ENCODE measurements at places on chromosomes 13 and 19.

DNA sequence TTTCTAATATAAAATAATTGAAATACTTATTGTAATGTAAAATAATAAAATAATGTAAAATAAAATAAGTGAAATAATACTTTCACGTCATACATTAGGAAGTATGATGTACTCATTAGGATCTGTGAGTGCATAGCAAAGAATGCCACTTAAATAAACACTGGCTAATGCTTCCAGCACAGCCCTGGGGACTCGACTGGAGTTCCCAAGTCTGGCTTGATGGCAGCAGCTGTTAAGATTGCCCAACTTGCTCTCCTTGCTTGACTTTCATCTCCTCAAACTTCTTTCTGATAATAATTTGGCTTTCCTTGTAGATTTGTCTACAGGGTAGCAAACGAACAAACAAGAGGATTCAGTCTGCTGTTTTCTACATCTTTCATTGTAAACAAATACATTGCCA, 191.9 kb downstream of the COG6 start:
- DNase-seq: no peak

DNA sequence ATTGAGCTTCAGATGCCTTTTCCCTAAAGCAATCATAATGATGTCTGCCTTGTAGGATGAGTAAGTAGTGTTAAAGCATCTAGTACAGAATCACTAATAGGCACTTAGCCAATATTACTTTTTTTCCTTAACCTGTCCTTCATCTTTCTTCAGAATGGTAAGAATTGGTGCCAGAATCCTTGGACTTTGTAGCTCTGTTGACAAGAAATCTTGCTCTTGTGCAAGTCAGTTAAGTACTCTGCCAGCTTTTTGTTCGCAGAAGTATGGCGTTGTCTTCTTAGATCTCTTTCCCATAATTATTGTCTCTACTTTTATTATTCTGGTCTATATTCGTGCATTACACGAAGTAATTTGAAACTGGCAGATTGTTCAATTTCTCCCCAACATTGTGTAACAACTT, 554.5 kb downstream of the PCDH9 start:
- no peak for DNase-seq

GRCh38 chr13:102977471-102977870, 88.7 kb downstream of the SLC10A2 start:
- DNase-seq: no peak

DNA sequence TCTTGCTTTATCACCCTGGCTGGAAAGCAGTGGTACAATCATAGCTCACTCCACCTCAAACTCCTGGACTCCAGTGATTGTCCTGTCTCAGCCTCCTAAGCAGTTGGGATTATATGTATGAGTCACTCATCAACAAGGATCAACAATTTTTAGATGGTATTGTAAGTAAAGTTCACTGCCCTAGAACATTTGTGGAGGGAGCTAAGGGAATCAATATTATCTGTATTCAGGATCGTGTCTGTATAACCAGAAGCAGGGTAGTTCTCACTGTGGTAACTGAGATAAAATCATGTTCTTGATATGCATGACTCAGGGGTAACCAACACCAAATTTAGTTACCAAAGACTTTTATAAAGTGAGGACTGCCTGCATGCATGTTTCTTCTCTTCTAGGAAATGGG, 27.0 kb downstream of the ZMYM5 start:
- DNase-seq: no peak

DNA sequence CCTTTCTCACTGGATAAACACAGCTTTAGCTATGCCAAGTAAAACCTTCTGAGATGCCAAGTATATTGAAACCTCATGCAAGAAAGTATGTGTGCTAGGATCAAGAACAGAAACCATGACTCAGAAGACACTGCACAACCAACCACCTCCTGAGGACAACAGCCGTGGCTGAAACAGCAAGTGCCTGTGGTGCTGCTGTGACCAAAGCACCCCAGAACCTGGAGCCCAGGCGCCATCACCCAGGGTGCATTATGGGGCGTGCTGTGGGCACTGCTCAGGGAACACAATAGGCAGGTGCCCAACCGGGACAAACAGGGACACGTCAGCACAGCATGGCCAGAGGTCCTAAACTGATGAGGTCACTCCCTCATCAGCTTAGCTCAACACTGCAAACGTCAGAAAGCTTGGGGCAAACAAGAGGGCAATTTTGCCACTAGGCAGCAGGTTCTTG, 101.3 kb upstream of the SLC15A1 start:
- peak; percentile 56 for DNase-seq

- no peak for DNase-seq
Observed at GRCh38 chr13:103272770-103273169, 206.6 kb upstream of the SLC10A2 start.

DNA sequence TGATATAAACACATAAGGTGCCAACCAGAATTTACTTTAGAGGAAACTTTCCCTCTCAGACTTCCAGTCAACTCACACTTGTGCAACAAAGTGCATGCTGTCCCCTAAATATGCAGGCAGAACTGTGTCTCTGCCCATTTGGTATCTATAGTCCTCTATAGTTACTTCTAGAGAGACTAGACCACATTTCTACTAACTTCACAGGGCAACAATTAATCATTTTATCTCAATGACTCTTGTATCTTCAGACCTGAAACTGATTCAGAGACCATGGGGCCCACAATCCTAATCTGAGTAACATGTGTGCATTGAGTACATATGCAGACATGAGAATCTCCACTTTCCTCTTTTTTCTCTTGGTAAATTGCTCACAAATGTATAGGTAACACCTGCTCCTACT, 158.1 kb downstream of the ZNF486 start:
- DNase-seq: no peak

DNA sequence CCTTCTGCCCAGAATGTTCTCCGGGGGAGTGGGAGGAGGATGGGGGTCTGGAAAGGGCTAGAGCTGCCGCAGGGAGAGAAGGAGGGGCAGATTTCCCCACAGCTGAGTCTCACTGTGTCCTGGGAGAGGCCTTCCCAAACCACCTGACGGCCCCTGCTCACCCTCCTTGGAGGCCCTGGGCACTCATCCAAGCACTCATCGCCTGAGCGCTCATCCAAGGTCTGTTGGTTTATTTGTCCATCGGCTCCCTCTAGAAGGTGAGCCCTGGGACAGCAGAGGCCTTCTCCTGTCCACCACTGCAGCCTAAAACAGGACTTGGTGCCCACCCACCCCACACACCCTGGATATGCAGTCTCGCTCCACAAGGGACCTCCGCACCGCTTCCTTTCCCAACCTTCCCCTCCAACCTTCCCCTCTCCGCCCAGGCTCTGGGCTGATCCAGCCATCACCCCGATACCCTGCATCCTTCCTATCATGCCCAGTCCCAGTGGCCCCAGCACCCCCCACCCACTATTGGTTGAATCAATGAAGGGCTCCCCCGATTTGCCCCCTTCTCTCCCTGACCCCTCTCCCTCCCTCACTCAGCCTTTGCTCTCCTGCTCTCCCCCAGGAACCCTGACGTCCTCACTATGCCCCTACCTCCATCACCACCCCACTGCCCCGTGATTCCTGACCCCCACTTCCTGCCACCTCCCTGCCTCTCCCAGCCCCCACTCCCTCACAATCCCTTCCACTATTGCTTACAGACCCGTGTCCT, 1.7 kb downstream of the UBXN6 start:
- no peak for DNase-seq

DNA sequence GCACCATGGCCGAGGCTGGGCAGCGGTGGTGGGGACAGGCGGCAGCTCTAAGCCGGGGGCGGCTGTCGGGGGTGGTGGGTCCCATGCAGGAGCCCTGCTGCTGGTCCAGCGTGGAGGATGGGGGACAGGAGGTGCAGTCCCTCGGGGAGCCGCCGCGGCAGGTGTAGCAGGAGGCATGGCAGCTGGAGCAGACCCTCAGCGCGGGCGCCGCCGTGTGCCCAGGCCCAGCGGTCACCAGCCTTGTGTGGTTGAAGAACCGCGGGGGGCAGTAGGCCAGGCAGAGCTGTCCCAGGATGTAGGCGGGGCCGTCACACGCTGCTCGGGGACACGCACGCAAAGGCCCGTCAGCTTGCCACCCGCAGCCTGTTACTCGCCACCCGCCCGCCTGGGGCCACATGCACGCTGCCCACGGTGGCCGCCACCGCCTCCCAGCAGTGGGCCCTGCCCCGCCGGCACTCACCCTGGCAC, 2.9 kb upstream of the C19orf25 start:
- DNase-seq: no peak

DNA sequence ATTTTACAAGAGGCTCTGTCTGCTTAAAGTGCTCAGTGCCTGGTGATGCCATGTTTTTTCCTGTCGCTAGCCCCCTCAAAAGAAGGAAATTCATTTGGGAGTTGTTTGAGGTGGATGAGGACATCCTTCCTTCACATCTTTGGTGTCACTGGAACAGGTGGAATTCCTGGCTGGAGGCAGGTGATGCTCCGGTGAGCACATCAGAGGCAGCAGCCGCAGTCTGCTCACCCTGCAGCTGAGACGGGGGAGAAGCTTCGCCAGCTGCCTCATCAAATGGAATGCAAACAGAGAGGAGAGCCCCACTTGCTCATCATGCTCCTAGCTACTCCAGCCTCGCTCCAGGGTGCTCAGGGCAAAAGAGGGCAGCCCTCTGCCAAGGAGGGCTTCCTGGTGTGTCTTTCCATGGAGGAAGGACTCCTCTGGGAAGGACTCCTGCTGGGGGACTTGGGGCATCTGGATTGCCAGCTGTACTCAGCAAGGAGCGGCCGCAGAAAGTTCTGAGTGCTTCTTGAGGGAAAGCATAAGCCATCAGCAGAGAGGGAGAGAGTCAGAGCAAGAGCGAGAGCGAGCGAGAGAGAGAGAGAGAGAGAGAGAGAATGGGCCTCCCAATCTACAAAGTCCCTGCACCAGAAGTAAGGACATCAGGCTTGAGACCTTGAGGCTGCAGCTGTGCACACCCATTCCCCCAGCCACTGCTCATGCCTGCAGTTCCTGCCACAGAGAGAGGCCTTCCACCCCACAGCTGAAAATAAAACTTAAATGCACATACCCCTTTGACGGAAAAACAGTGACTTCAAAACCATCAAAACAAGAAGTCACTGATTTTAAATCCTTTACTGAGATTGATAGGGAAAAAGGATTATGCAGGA, 74.3 kb upstream of the UBL3 start:
- no peak for DNase-seq

GRCh38 chr13:33249066-33249465, 36.5 kb downstream of the STARD13 start:
- DNase-seq: no peak

GRCh38 chr19:10751109-10751953, 33.5 kb downstream of the DNM2 start:
- DNase-seq: no peak

DNA sequence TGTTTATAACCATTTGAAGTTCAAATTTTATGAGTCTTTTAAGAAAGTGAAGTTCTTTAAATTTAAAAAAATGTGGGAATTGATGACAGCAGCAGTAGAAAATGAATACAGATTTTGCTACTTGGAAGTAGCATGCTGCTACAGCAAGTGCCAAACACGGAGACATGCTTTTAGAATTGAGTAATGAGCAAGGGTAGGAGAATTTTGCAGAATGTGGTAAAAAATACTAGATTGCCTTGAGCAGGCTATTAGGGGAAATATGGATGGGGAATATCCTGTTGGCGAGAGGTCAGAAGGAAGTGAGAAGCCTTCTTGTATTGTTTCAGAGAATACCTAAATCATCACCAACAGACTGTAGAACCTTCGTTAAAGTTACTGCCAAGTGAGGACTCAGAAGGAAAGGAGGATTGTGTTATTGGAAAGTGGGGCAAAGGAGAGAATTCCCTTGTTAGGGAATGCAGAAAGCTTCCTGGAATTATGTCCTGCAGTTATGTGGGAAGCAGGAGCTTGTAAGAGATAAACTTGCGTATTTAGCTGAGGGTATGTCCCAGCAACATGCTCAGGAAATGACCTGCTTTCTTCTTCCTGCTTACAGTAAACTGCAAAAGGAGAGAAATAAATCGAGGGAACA, 32.4 kb upstream of the OXGR1 start:
- no peak for DNase-seq

DNA sequence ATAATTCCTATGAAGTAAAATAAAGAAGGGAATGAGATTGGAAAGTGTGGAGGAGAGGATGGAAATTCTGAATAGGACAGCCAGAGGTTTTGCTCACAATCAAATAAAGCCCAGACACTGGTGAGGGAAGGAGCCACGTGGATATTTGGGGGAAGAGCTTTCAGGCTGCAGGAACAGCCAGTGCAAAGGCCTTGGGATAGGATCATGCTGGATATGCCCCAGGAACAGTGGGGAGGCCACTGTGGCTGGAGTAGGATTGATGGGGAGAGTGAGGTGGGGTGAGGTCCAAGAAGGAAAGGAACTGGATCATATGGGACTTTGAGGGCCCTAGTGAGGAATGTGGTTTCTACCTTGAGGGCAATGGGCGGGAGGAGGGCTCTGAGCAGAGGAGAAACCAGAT, 4.1 kb upstream of the FXYD5 start:
- no peak for DNase-seq

DNA sequence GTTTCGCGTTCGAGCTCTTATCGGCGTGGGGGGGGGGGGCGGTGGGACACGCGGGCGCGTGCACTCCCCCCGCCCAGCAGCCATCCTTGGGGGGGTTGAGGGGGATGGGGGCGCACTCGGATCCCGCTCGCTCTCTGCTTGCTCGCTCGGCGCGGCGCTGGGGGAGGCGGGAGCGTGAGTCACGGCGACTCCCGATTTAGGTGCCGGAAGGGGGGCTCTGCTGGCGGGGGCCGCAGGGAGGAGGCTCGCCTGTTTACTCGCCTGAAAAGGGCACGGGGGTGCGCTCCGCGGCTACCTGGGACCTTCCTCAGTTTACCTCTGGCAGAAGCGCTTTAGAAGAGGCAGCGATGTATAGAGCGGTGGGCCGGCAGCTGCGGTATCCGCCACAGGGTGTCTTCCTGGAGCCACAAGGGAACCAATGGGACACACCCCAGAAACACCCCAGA, 1.1 kb upstream of the PDE4A start:
- no peak for DNase-seq

DNA sequence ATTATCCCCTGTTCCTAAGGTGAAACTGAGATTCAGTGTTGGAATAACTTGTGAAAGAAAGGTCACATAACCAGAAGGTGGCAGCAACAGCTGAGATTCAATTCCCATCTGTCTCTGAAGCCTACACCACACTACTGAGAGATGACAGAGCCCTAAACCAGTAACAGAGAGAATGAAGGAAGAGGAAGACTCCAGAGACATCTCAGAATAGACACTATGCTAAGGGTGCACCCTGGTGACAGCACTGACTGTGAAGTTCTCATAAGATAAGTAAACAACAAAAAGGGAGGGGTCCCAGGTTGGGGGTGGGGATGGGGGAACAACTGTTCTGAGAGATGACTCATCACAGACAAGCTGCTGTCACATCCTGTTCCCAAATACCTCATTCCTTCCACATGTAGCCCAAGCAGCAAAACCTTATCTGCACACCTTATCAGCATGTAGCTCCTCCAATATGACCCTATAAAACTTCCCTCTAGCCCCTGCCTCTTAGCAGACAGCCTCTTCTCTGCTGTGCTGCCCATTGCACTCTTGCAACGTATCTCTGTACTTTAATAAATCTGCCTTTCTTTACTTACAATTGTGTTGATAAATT, 46.5 kb downstream of the UTP14C start:
- peak; percentile 25 for DNase-seq

DNA sequence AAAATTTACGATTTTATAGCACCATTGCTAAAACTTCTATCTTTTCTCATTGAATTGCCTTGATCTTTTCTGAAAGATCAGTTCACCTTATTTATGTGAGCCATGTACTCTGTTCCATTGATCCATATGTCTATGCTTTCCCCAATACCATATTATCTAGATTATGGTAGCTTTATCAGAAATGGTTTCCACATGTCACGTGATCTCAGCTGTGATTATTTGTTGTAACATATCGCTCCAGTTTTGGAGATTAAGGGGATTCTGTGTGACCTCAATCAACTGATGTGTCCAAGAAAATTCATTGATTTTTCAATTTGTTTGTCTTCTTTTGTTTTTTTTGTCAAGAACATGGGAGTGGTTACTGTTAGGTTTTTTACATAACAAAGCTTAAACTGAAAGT, 1114.5 kb upstream of the ATXN8OS start:
- DNase-seq: no peak

Data from activated CD8-positive, alpha-beta T cell treated with anti-CD3 and anti-CD28 coated beads, Interleukin-2, amount 10 ng/mL, durations not matched to agents 7 days and 5 days (primary cell).